ENCODE measurements at places on chromosomes 2 and 18.

- DNase-seq, result no peak
These were observed 318.9 kb upstream of the ACVR2A start for GRCh38 chr2:147525819-147526489.

GRCh38 chr18:34352385-34353163 is 127.9 kb upstream of the NOL4 start:
- no peak for DNase-seq

GRCh38 chr2:7966032-7966431 is 715.8 kb upstream of the ID2 start:
- DNase-seq, result no peak

DNA sequence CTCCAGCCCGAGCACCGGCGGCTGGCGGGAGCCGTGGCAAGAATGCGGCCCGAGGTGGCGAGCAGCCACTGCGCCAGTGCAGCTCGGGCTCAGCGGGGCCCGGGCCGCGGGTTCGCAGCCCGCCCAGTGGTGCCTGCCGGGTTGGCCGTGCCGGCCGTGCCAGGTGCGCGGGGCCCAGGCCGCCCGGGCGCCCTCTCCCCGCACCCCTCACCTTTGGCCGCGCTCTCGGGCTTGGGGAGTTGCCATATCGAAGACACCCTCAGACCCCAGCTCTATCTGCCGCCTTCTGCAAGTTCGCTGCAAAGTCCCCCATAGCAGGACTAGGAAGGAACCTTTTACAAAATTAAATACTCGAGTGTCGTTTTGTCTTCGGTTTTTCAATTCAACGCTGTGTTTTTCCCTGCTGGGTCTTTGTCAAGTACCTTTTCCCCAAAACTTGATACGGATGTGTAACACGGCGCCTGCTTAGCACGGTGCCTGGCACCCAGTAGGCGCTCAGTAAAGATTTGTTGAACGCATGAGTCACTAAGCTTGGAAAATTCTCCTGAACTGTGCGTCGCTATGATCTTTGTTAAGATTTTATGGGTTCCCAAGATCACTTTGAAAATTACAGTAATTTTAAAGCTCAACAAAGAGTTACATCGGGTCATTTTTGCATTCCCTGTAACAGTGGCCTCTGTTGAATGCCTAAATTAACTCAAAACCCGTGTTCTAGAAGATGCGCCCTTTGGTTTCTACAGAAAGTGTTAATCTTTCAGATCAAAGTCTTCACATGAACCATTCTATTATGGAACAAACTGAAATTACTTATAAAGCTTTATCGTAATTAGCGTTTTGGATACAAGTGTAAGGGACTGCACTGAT is 750 bp downstream of the STRADB start:
- DNase-seq, result no peak

GRCh38 chr18:70653671-70654070 is 364.8 kb downstream of the SOCS6 start:
- DNase-seq, result no peak

DNA sequence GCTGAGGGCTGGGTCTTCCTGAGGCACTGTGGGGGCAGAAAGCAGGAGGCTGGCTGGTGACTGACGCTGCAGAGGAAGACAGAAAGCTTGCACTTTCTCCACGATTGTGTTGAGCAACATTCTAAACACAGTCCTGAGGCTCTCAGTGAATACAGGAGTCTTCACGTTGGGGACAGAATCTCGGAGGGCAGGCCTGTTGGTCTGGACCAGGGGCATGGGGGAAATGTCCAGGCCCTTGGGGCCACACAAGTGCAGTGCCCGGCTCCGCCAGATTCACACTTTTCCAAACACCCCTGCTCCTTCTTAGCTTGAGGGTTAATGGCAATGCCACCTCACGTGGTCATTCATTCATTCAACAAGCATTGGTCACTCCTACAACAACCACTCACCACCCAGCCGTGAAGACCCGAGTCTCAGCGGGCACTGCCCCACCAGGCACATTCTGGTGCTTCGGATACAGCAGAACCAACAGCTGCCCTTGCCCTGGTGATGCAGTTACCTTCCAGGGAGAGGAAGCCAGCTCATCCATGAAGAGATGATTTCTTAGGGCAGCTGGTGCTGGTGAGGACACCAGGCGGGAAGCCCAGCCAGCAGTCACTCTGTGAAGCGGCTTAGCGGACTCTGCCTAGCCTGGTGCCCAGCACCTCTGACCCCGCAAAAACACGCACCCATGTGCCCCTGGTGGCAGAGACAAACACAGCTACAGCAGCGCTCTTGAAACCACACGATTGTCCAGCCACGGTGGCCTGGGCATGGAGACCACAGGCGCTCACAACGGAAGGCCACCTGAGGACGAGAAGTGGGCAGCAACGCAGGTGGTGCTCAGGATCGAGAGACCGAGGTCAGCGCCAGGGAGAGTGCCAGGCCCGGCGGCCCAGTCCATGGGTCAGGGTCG is 10.9 kb upstream of the GPC1 start:
- no peak for DNase-seq

- DNase-seq, result no peak
These were observed 223.2 kb downstream of the PMAIP1 start for GRCh38 chr18:60123031-60123430.

DNA sequence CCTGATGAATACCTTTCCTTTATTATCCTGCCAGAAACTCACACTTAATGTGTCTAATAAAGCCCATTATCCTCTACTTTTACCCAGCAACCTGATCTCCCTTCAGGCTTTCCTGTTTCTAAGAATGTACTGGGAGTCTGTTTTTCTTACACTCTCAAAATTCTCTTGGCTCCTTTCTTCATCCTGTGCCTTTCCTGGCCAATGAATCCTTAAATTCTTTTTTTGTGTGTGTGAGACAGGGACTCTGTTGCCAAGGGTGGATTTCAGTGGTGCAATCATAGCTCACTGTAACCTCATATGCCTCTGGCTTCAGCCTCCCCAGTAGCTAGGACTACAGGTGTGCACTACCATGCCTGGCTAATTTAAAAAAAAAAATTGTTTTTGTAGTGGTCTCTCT is 72.7 kb downstream of the MAP2 start:
- DNase-seq, result no peak

DNA sequence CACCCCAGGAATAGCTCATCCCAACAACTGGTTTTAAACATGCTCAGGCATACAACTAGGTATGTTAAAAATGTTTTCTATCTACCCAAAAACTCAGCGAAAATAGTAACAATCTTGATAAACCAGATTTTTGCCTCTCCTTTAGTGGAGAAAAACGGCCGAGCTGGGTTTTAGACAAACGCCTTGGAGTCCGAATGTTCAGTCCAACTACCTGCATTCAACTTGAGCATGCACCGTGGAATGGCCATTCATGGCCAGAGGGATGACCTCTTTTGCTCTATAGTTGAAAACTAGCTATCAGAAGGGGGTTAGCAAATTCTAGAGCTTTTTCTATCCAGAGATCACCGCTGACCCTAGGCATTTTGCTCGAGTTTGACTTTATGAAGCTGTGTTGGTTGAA is 30.8 kb downstream of the PDIA6 start:
- DNase-seq, result no peak

GRCh38 chr18:9934274-9934673 is 20.5 kb downstream of the VAPA start:
- no peak for DNase-seq

DNA sequence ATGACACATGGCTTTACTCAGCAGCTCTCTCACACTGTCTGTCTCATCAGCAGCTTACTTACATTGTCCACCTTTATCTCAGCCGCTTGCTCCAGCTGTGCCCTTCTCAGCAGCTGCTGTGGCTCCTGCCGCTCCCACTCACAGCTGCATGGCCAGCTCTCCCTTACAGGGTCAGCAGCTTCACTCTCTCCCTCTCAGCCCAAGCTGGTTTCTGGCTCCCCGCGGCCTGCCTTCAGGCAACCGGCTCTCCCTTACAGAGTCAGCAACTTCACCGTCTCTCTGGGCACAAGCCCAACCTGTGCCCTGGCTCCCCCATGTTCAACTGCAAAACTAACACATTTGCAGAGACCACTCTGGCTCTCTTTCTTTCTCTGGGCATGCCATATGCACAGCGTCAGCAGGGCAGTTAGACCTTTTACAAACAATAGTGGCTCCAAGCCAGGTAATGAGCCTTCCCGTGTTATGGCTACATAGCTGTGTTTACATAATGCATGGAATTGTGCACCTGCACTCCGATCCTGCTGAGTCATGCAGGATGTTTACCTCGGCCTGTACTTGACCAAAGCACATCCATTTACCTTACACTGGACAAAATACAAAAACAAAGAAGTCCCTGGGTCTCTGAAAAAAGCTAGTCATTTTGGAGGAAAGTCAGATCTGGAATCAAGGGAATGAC is 167.3 kb downstream of the DOK6 start:
- DNase-seq, result no peak

- no peak for DNase-seq
These were observed 33.1 kb upstream of the PMAIP1 start for GRCh38 chr18:59866551-59867269.

GRCh38 chr2:27889774-27890145 is 427 bp downstream of the RBKS start:
- DNase-seq, result no peak

DNA sequence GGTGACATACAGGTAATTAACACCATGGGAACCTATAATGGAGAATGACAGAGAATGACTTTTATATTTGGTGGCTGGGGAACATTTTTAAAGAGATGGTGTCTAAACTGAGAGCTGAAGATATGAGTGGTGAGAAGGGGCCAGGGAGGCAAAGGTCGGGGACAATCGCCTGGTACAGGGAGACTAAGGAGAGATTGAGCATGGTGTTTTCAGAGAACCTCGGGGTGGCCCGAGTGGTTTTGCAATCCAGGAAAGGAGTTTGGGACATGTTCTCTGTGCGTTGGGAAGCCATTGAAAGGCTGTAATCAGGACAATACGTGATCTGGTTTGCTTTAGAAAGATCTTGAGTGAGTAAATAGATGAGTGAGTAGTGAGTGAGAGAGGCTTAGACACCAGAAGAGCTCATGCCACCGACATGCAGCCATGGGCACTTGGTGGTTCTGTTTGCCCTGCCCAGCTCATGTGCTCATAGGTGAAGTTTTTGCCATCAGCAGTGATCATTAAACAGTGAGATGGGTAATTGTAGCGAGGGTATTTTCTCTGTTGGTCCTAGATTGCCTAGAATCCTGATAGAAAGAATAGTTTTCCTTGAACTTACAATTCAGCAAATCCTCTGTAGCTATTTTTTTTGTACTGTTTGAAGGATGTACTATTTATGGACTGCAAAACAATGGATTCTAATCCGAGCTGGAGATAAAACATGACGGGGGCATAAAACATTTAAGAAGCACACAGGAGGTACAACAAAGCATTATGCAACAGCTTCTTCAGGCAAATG is 114.7 kb downstream of the SH3RF3 start:
- no peak for DNase-seq

GRCh38 chr2:128544321-128545037 is 225.8 kb upstream of the HS6ST1 start:
- DNase-seq, result no peak

GRCh38 chr18:24024425-24024824 is 9.9 kb downstream of the TTC39C start:
- DNase-seq, result no peak

DNA sequence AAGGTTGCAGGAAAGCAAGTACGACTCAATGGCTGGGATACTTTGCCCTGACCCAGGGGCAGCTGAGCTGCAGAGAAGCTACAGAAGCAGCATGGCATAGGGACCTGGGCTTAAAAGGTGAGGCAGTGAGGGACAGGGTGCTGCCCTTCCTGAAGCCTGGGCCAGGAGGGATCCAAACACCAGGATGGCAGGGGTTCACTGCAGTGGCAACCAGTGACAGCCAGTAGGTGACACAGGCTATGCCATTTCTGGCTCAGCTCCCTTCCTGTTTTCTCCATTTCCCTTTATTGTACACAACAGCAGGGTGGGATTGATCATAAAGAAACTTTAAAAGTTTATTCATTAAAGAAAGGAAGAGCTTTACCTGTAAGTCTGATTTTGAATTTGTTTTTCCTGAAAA is 48.8 kb downstream of the CABYR start:
- DNase-seq, result no peak

DNA sequence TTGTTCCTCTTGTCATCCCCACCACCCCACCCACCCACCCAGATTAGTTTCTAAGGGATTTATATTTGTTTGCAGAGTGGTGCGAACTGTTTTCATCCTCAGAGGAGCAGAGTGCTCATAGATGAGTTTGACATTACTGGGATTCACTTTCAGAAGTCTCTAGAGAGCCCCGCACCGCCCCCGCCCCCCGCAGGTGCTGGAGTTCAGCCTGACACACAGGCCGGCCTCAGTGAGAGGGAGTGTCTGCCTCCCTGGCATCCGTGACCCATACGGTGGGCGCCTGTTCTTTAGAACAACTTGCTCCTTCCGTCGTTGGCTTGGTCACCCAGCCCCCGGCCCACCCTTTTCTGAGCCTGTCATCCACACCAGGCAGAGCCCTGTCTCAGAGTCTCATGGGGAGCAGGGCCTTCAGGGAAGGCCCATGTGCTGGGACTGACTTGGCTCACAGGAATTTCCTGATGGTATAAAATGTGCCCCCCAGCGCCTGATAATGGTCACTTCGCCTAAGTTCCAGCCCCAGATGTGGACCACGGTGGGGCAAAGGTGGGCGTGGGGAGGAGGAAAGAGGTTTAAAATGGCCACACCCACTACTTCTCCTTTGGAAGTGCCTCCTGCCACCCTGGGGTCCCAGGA is 44.3 kb downstream of the HPCAL1 start:
- DNase-seq, result no peak

GRCh38 chr2:53181759-53182158 is 585.8 kb upstream of the CHAC2 start:
- DNase-seq, result no peak

GRCh38 chr2:174648896-174649295 is 51.3 kb upstream of the WIPF1 start:
- no peak for DNase-seq

GRCh38 chr2:212667751-212668316 is 129.2 kb upstream of the ERBB4 start:
- no peak for DNase-seq

- DNase-seq, result no peak
These were observed 33.0 kb upstream of the BOD1L2 start for GRCh38 chr18:57113799-57114420.

DNA sequence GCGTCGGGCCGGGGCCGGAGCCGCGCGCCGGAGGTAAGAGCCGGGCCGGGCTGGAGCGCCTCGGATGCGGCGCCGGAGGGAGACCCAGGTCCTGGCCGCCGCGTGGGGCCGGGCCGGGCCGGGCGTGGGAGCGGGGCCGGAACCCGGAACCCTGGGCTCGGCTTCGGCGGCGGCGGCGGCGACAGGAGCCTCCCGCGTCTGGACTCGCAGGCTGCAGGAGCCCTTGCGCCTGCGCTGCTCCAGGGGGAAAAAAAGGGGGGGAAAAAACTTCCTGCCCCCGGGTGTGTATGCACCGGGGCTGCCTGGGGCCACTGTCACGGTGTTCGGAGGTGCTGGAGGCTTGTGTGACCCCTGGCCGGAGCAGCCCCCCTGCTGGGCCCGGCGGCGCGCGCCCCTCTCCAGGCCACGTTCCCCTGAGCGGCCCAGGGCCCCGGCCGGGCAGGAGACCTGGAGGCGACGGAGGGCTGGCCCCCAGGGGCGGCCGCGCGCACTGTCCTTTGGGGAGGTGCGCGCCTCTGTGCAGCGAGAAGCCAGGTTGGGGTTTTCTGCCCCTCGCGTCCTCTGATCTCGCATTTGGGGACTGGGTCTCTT is 864 bp downstream of the KLHL29 start:
- no peak for DNase-seq

GRCh38 chr2:110869472-110870446 is 137.4 kb downstream of the ACOXL start:
- DNase-seq, result no peak

- no peak for DNase-seq
These were observed 30.2 kb downstream of the RMND5A start for GRCh38 chr2:86750240-86750839.

GRCh38 chr2:34907812-34908211 is 1308.7 kb upstream of the FAM98A start:
- DNase-seq, result no peak

GRCh38 chr2:124048102-124048501 is 23.0 kb downstream of the CNTNAP5 start:
- no peak for DNase-seq
